ENCODE measurements at places on chromosomes 12 and 14.
A peak's percentile ranks its signal among the peaks of the same experiment; 100 is the strongest.

DNA sequence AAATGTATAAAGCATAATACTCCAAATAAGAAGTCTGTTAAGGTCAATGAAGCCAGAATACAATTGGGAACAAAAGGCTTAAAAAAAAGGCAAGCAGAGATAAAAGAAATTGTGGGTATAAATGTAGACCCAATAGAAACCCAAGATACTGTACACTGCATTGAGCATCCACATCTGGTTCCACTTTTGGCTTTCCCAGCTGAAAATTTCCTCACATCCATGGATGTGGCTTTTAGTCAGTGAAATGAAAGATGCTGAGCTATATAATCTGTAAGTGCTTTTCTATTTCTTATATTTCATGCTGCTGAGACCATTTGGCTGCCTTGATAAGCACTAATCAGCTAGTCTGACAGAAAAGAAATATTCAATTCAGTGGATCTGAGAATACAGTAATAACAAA, 83.5 kb downstream of the PTPRR start:
- peak; percentile 11 for DNase-seq

DNA sequence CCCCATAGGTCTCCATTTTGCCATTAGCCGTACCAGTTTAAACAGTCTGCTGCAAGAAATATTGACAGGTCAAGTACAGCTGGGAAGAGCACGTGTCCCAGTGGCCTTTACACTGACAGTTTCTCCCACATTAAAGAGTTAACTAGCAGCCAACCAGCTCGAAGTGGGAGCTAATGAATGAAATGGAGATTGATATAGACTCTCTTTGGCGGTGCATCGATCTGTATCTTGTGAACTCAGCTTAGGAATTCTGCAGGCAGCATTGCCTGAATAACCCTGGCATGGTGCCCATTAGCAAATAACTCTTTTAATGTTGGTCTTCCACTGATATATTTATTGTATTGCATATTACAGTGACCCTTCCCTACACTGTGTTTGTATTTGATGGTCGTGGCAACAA, 319.4 kb downstream of the EGLN3 start:
- DNase-seq = no peak

DNA sequence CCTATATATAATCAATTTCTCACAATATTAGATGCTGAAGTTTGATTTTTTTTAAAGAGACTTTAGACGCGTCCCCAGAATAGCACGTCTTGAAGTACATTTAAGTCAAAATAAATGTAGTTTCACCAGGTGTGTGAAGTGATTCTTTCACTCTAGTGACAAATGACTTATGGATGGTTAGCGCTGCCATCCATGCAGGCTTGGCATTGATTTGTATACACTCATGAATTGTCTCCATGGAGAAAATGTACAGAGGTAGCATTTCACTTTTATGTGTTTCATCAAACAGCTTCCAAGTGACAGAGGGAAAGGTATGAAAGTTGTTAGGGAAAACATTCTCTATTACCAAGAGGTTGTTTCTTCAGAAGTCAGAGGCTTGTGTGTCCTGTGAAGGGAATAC, 360.8 kb downstream of the PDZRN4 start:
- DNase-seq = no peak

GRCh38 chr12:127667131-127667685, 599.8 kb upstream of the TMEM132C start:
- DNase-seq = peak; percentile 69

DNA sequence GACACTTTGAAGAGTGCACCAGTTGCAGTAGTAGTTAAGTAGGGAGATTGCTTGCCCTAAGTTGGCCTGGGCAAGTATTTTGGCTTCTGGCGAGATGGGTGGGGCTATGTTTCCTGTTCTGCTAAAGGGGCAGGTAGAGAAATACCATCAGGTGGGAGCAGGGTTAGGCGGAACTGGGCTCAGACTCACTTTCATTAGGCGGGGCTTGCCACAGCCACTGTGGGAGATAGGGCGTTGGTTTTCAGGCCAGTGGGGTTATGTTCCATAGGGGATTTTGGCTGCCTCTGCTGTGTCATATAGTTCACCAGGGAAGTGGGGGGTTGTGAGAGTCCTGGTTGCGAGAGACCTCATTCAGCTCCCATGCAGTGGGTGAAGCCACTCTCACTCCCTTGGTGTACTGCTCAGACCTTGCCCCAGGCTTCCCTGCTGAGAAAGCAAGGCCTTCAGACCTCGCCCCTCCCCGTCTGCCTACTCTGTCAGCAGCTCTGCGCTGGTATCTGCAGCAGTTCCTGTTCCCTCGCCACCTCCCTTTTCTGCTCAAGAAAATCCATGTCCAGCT, 43.3 kb downstream of the AEBP2 start:
- no peak for DNase-seq

- no peak for DNase-seq
These were observed 97.4 kb downstream of the PLCZ1 start for GRCh38 chr12:18640321-18640955.

- no peak for DNase-seq
These were observed 888.6 kb upstream of the SEL1L start for GRCh38 chr14:82422230-82422629.

- DNase-seq = no peak
These were observed 15.0 kb downstream of the OTX2 start for GRCh38 chr14:56795284-56795622.

DNA sequence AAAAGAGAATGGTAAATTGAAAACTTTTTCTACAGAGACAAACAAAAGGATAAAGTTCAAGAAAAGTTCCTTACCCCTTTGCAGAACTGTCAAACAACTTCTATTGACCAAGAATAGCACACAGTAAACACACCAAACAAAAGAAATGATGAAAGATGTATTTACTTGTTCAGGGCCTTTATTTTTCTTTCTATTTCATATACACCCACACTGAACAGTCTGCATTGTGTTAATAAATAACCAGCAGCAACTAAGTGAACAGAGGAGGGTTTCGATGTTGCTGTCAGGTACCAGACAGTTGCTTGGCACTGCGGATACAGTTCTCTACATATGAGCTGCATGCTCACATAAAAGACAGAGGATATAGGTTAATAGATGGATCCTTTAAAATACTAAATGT, 122.1 kb downstream of the SOX5 start:
- no peak for DNase-seq

GRCh38 chr12:99758997-99759396, 111.4 kb downstream of the GARIN6 start:
- DNase-seq = no peak

GRCh38 chr14:30131581-30132097, 204.0 kb upstream of the PRKD1 start:
- DNase-seq = no peak
